ENCODE measurements at places on chromosomes 11 and 22.

DNA sequence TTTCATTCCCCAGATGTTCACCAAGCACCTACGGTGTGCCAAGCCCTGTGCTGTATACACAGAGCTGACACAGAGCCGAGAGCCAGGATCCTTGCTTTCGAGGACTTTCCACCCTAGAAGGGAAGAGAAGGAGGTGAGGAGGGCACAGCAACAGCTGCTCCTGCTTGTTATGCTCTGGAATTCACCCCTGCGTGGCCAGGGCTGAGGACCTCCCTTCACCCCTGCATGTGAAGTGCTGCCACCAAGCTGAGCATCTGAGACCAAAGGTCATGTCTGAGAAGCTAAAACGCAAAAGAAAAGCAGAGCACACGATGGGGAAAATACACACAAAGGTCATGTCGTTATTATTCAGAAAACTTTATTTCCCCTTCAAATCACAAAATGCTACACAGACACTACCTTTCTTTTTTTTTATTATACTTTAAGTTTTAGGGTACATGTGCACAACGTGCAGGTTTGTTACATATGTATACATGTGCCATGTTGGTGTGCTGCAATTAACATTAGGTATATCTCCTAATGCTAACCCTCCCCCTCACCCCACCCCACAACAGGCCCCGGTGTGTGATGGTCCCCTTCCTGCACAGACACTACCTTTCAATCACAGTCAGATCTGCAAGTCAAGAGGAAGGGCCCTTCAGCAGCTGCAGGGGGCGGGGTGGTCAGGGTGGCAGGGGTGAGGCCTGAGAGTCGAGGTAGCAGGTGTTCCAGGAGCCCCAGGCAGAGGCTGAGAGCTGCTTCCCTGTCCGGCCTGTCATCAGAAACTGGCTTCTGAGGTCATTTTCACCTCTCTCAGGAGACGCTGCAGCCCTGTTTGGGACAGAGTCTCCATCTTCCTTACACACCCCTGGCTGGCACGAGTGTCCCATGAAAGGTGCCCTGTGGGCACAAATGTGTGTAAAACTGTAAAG, 40.1 kb upstream of the PRR5 start:
- DNase-seq: no peak

DNA sequence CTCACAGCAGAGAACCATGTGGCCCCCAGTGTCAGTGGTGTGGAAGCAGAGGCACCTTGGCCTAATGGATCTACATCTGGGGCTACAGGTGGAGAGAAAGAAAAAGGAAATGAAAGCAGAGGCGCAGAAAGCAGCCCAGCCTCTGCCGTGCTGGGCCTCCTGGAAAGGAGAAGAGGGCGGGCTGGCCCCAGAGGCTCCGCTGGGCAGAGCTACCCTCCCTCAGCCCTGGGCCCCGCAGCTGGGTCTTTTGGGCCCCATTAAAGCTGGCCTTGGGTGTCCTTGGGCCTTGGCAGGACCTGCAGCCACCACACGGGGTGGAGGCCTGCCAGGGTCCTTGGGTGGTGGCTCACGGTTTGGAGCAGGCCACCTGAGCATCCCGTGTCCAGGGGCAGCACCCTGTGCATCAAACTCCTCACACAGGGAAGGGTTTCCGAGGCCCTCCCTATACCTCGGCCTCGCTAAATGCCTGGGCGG, 31.6 kb upstream of the GAL start:
- no peak for DNase-seq

- no peak for DNase-seq
These were observed 5.6 kb downstream of the MICALL1 start for GRCh38 chr22:37911697-37912096.

- no peak for DNase-seq
These were observed 28.5 kb downstream of the MAFF start for GRCh38 chr22:38230108-38230825.

DNA sequence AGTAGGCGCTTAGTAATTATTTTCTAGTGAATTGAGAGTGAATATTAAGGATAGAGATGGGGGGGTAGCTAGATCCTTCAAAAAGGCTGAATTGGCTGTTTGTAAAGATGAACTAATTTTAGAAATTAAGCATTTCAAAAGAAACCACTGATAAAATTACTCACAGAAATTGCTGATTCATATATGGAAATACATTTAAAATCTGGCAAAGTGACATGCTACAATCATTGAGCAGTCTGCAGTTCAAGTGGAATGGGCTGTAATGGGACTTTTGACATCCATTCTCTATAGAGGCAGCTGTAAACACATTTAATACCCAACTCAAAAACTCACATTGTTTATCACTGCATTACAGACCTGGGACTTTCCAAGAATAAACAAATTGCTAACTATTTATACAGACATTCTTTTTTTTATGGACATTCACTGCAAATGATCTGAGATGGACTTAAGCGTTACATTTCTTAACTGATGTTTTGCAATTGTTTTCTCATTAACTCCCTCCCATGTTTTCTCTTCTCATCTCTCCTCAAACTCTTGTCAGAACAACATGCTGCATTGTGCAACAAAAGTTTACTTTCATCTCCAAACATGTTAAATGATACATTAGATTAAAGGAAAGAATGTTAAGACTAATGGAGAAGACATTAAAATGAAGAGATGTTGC, 42.1 kb upstream of the MMP7 start:
- DNase-seq: no peak

DNA sequence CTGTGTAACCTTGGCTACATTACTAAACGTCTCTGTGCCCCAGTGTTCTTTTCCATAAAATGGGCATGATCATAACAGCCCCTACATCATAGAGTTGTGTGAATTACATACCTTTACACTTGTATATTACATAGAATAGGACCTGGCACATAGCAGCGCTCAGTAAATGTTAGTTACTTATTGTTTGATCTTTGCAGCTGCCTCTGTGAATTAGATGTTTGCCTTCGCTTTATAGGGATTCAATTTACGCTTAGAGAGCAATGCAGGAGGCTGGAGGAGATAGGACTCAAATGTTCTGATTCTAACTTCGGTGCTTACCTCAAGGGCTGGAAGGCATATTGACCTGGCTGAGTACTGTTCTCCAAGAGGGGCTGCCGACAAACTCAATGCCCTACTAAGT, 10.4 kb upstream of the TIMP3 start:
- no peak for DNase-seq

- DNase-seq: no peak
These were observed 24.9 kb downstream of the ZBTB16 start for GRCh38 chr11:114084414-114084813.

DNA sequence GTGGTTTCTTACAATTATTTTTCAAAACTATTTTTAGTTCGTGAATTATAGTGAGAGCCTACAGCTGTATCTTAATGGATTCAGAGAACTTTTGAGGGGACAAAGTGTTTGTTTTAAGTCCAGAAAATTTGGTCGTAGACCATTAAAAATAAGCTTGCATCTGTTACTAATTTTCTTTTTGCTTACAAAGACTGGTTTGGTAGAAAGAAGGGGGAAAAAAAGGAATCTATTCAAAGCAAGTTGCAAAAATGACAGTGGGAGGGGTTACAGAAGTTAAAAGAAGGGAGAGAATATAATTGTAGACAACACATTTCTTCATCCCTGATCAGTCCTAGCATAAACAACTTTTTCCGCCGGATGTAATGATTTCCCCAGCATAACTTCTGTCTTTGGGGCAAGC, 72.1 kb downstream of the AMOTL1 start:
- no peak for DNase-seq

- no peak for DNase-seq
These were observed 97.4 kb upstream of the POU2AF2 start for GRCh38 chr11:111148121-111148520.

- DNase-seq: no peak
These were observed 33.3 kb downstream of the NUP50 start for GRCh38 chr22:45196926-45197605.

- no peak for DNase-seq
These were observed 62.6 kb downstream of the KIAA1671 start for GRCh38 chr22:25014896-25015755.

- DNase-seq: no peak
These were observed 50.3 kb upstream of the TCF20 start for GRCh38 chr22:42320443-42321416.

DNA sequence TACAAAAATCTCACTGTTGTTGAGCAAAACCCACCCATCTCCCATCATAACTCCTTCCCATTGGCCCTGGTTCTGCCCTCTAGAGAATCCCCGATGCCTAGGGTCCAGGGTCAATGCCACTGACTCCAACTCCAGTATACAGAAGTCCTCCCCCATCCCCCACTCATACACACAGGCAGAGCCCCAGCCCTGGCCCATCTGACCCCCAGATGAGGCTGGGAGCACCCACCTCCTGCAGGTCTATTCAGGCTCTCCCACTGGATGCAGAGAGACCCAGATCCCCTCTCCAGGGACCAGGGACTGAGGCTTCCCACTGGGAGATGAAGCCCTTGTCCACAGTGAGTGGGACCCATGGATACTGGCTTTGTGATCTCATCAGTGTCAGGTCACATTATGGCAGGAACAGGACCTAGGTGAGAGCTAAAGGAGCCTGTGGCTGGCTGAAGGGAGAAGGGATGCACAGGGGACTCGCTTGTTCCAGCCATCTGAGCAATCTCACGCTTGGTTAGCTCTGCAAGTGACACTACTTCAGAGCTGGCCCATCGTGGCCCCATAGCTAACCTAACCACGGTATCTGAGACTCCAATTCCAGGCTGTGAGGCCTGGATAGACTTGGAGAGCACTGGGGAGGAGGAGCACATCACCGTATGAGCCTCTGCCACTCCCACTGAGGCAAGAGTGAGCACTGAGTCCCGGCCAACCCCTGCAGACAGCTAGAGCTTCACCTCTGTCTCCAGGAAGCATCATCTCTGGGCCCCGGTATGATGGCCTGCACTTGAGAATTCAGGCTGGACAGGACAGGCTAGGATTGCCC, 35.7 kb downstream of the TRIM29 start:
- no peak for DNase-seq
